ENCODE measurements at places on chromosomes 1 and 21.

GRCh38 chr1:22870201-22870871, 102.3 kb downstream of the LACTBL1 start:
- DNase-seq = no peak

DNA sequence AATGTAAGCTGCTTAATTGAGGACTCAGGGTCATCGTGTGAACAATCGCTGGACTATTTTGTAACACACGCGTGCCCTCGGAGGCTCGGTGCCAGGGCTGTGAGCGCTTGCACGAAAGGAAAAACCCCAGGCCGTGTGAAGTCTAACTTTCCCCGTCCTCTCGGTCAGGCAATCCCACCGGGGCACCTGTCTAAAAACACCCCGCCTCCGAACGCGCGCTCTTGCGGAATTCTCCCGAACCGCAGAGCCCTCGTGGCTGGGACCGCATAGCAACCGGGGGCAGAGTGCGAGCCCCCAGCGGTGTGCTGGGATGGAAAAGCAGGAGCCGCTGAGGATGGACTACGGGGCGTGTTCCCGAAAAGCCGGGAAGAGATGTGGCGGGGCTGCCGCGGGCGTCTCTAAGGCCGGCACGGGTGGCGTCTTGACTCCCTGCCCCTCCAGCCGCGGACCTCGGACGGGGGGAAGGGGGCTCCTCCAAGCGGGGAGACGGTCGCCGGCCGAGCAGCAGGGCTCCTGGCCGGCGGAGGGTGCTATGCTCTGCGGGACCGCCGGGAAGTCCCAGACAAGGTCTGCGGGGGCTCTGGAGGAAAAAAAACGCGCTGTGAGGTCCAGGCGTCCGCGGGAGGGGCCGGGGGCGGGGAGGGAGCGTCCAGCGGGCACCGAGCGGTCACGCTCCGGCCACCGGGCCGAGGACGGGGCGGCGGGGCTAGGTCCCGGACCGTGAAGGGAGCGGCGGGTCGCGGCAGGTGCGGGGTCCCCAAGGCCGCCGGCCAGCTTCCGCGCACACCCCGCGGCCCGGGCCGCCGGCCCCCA, 936 bp downstream of the ZBTB21 start:
- DNase-seq = peak; percentile 77

DNA sequence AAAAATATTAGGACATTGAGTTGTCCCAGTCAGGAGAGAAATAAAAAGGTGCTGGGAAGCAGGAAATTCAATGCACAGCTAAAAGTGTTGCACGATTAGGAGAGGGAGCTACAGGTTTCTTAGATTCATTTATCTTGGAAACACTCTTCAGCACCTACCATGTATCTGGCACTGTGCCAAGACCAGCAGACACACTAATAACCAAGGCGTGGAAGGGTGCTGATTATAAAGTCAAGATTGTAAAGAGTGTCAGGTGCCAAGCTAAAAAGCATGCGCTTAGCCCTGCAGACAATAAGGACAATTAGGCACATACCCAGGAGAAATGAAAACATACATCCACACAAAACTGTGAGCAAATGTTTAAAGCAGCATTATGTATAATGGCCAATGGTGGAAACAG, 129.9 kb downstream of the DSCAM start:
- no peak for DNase-seq

DNA sequence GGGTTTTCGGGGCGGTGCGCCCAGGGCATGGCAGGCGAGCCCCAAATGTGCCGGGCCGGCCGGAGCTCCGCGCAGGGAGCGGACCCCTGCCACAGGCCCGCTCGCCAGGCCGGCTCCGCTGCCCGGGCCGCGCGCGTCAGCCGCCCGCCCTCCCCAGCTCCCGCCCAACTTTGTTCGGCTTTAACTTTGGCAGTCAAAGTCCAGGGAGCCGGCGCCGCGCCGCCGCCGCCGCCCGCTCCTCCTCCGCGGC, 488 bp downstream of the SLC35D1 start:
- DNase-seq = peak; percentile 70

- no peak for DNase-seq
Measured at GRCh38 chr1:59514061-59514909, 217.4 kb downstream of the FGGY start.

- no peak for DNase-seq
Measured at GRCh38 chr1:161953256-161953920, 70.3 kb downstream of the OLFML2B start.

GRCh38 chr1:165631342-165632151, 513 bp downstream of the MGST3 start:
- peak; percentile 91 for DNase-seq

- no peak for DNase-seq
Measured at GRCh38 chr1:179816196-179816960, 61.2 kb downstream of the TOR1AIP2 start.

DNA sequence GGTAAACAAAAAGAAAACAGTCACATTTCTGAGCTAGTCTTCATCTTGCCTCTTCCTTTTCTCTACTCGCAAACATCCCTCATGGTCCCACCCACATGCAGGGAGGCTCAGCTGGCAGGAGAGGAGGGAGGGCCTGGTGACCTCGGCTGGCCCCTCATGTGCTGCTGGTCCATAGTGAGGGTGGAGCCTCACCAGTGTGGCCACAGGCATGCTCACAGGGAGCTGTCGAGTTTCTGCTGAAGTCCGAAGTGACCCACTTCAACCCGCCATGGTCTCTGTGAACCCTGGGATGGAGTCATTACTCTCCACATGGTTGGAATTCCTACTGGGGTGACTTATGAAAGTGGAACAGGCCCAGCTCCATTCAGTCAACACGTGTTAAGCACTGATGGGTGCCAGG, 253.4 kb downstream of the RHOU start:
- peak; percentile 49 for DNase-seq

DNA sequence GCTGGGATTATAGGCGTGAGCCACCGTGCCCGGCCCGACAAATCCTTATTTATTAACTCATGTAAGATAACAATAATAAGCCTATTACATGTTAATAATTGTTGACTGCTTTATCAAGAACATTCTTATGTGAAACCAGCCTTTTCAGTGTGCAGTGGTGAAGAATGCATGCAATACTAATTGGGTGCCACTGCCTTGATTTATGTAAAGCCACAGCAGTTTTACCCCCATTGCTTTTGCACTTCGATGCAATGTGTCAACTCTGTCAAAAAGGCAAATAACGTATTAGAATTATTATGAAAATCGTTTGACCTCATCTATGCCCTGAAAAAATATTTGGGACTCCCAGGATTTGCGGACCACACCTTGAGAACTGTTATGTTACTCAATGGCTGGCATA, 18.3 kb downstream of the NPR1 start:
- DNase-seq = no peak

- no peak for DNase-seq
Measured at GRCh38 chr1:98681812-98682211, 20.3 kb downstream of the SNX7 start.

GRCh38 chr21:27759091-27759659, 792.3 kb upstream of the ADAMTS5 start:
- DNase-seq = no peak

GRCh38 chr1:40404670-40405462, 31.3 kb downstream of the SMAP2 start:
- peak; percentile 72 for DNase-seq

DNA sequence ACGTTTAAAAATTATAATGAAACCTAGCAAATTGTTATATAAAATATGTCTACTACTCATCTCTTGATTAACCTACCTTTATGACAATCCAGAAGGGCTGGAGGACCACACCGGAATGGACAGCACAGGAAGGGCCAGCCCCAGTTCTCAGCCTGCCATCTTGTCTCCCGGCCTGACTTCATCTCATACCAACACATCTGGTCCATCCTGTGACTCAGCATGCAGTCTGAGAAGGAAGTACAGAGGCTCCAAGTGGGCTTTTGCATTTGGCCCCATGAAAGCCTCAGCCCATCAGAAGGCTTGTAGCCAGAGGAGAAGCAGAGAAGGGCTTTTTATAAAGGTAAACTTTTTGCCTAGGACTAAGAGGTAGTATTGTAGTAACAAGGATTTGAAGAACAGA, 436.6 kb downstream of the MRPL39 start:
- DNase-seq = no peak

DNA sequence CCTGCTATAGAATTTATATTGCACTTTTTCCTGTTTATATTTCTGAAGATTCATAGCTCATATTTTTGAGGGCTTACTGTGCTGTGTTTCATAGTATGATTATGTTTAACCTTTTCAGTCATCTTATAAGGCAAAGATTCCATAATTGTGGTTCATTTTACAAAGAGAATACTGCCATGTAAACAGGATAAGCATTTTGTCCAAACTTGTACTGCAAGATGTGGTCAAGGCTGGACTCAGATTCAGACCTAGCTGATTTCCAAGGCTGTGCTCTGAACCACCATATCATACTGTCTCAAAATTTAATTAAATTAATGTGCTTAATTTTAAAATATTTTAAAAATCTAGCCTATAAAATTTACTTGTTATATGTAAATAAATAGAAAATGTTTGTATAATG, 31.4 kb downstream of the STXBP3 start:
- no peak for DNase-seq

DNA sequence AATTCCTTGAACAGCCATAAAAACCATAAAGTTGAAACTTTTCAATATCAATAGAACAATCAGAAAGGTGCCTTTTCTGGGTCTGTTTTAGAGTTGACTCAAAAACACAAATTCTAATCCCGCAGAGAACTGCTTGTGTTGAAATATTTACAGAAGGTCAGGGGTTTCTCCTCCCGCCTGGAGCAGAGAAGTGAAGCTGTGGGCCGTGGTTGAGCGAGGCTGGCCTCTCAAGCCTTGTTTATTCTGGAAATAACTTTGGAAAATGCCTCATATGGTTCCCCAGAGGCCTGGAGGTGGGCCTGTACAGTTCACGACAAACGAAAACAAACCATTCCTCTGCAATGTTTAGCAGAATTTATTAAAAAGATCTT, 90.8 kb upstream of the ERRFI1 start:
- no peak for DNase-seq

- DNase-seq = no peak
Measured at GRCh38 chr1:26412180-26412840, 1.7 kb downstream of the LIN28A start.

DNA sequence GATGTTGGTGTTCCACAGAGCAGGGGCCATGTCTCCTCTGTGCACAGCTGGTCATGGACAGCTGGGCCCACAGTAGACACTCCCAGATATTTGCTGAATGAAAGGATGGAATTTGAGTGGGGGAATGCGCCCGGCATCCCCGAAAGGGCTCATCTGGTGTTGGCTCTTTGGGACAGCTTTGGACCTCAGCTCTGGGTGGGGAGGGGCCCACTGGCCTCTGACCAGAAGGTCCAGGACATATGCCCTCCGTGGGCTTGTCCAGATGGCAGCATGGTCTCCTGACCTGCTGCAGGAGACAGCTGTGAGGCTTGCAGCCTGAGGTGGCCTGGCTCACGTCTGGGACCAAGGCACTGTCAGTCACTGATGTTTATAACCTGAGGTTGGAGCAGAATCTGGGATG, 160.4 kb upstream of the AJAP1 start:
- no peak for DNase-seq

GRCh38 chr1:56073206-56073605, 506.2 kb downstream of the PLPP3 start:
- no peak for DNase-seq

DNA sequence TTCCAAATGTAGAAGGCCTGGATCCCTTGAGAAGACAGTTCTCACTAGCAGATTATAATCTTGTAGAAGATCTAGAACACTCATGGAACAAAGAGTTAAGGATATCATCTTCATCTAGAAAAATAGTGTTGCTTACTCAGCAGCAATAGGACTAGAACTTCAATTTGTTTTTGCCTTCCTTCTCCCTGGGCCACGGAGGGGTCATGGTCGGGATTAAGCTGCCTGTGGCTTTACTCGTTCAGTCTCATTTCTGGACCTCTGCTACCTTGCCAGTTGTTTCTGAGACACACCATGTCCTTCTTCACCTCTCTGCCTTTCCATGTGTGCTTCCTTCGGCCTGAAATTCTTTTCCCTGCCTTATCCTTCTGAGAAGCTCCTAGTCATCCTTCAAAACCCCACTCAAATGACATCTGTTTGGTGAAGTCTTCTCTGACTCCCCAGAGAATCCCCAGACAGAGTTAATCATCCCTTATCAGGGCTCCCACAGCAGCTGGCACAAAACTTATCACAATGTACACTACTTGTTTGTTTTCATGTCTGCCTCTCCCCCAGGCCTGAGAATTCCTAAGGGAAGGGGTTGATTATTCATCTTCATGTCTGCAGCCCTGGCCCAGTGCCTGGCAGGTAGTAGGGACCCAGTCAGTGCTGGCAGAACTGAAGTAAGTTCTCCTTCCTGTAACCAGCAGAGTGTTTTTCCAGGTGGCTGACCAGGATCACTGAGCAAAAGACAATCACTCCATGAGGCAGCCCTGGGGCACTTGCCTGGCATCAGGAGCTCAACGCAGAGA, 15.5 kb upstream of the SNX27 start:
- DNase-seq = no peak

DNA sequence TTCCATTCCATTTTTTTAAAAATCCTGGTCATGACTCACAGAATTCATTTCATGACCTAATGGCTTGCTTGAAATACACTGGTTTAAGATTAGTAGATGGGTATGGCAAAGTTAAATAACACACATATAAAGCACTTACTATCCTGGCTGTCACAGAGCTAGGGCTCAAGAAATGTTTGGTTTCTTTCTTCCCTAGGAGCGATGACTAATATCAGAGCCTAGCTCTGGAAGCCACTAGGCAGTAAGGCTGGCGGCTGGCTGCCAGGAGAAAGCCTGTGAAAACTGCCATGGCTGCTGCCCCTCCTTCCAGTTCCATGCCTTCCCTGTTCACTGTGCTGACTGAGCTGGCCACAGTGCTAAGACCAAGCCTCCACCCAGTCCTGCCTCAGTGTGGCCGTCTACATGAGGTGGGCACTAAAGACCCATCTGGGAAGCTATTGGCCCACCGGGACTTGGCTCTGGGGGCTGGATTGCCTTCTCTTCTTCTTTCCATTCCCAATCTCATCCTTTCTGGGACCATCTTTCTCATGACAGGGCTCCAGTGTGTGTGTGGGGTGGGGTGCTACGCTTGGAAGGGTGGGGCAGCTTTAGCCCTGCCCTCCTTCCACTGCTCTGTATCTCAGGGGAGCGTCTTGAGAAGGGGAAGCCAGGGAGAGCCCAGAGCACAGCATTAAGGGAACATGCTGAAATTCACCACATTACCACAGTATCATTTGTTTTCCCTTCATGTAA, 10.8 kb upstream of the ASCL5 start:
- DNase-seq = no peak

GRCh38 chr1:204641936-204642335, 43.6 kb downstream of the LRRN2 start:
- no peak for DNase-seq

DNA sequence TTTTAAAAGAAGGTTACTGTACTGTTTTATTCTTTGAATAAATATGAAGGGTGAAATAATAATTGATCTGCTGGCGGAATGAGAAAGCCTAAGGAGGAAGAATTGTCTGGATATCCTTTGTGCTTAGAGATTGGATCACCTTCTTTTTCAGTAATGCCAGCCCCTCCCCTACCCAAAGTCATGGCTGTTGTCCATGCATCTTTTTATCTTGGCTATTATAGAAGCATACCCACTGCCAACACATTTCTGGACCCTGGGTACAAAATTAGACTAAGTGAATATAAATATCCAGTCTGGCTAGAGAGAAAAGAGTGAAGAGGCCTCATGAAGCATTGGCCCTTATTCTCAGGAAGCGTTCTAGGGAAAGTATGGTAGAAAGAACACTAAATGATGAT, 28.1 kb downstream of the AK4 start:
- DNase-seq = no peak
